ENCODE measurements at places on chromosomes 7 and 10. TPM values are rescaled to one million over a fixed set of nuclear protein-coding genes. Genes with fewer than 3 reads are reported as not detected.

GRCh38 chr10:98431016-98431415 lies 15.7 kb downstream of the HPS1 start:
- DNase-seq, result no peak

Gene TBX20
- not detected for polyA plus RNA-seq

DNA sequence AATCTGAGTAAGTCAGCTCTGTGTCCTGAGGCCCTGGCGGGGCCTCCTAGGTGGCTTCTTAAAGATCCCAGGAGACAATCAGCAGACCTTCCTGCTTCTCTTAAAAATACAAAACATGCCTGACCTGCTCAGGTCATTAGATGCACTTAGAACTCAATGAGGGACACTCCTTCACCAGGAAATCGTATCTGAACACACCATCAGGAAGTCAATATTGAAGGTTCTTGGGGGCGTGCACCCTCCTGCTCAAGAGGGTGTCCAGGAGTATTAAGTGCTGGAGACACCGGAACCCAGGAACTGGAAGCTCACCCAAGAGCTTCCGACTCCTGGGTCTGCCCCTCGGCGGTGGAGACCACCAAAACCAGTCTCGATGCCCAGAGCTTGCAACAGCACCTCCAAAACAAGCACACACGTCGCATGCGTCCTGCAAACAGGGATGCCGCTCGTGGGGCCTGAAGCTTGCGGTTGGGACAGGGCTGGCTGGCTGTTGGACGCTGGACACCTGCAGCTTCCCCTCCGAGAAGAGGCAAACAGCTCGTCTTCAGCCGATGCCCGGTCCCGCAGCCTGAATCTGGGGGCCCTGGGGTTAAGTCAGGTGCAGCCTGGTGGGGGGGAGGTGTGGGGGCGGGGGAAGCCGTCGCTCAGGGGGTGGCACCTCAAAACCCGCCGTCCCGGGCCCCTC lies 803 bp downstream of the RAPGEF5 start:
- DNase-seq, result no peak

Gene LBX1
- 4.9 TPM for polyA plus RNA-seq

Gene RBP3
- polyA plus RNA-seq, result not detected

- no peak for DNase-seq
Measured at GRCh38 chr7:108376206-108376605, 80.0 kb downstream of the NRCAM start.

DNA sequence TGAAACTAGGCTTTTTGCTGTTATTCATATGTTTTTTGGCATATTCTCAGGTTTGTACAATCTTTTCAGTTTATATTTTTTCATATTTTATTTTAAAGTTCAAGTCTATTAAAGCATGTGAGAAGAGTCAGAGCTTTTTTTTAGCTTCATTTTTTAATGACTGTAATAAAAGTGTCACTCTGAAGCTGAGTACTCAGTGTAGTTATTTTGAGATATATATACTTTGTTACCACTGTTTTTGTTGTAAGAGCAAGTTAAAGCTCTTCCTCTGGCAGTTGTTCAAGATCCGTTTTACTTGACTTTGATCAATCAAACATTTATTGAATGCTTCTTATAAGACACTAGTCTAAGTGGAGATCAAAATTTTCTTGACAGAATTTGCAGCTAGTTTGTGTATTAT lies 37.5 kb downstream of the CASD1 start:
- DNase-seq, result no peak

GRCh38 chr10:115093776-115094408 lies 727 bp downstream of the ATRNL1 start:
- DNase-seq, result no peak

GRCh38 chr7:33706771-33707200 lies 198.6 kb upstream of the BMPER start:
- no peak for DNase-seq

GRCh38 chr10:49133706-49134248 lies at the start of gene FAM170B:
Gene FAM170B (minus strand): TSS chr10:49134021. CDS start chr10:49133918, 103 bp downstream.
- no peak for DNase-seq

GRCh38 chr7:93551063-93551895 lies 23.2 kb downstream of the CALCR start:
- no peak for DNase-seq

DNA sequence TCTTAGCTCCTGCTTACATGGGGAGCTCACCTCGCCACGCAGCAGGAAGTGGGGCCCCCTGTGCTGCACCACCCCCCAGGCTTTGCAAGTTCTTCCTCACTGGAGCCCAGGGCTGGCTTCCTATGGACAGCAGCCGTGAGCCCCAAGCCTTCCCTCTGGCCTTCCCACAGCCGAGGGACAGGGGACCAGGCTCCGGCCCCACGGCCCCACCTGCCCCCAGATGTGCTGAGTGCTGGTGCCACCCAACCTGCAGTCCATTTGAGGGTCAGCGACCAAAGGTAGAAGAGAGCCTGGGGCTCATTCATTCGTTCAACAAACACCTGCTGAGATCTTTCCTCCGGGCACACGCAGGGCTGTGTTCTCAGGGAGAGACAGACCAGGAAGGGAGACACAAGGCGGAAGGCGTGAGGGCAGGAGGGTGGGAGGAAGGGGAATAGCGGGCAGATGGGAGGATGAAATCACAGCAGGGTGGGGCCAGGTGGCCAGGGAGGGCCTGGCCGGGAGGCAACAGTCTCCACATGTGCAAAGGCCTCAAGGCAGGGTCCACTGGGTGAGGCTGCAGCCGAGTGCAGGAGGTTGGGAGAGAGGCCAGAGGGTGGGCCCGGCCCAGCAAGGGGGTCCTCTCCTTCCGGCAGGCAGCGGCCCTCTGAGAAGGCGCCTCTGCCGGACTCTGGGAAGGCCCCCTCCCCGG lies 100.1 kb downstream of the FOXL3 start:
- peak; percentile 37 for DNase-seq

Gene ASIC3
- 1.8 TPM for polyA plus RNA-seq

- DNase-seq, result no peak
Measured at GRCh38 chr10:88080213-88080612, 216.8 kb downstream of the PTEN start.

GRCh38 chr7:40015790-40016296 lies 65.8 kb downstream of the CDK13 start:
- DNase-seq, result no peak

Gene ELFN1
- 0.87 TPM for polyA plus RNA-seq

Gene AKR1D1
- not detected for polyA plus RNA-seq

Gene TRIM74
- 0.06 TPM for polyA plus RNA-seq

DNA sequence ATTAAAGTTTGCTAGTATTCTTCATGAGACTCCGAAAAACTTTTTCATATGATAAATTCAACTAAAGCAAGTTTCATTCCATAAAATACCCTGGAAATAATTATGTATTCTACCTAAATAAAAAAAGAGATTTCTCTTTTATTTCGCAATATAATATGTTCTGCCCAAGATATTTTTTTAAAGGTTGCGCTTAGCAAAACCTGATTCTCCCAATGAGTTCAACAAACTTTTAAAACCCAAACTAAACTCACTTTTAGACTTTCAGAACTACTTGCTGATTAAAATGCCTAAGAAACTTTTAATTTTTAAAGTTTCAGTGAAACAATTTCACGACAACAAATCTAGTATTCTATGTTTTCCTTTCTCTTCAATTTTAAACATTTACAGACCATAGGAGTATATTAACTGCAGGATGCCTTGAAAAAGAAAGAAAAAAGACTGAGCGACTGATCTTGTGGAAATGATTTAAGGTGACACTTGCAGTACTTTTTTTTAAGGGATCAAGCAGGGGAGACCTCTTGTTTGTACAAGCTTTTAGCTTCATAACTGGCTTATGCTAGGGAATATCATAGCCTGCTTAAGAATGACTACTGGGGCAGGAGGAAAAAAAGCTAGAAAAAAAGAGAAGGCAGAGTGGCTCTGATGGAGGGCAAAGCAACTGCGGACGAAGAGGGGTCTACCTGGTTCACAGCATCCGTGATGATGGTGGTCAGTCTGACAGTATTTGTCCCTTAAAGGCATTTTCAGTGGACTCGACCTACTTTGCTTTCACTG lies 1.5 kb downstream of the ZNF800 start:
- no peak for DNase-seq

GRCh38 chr7:3039787-3040186 lies 3.9 kb downstream of the CARD11 start:
- DNase-seq, result no peak

Gene SPDYE1
- polyA plus RNA-seq, result not detected

GRCh38 chr7:106060394-106060920 lies 51.7 kb downstream of the SYPL1 start:
- DNase-seq, result no peak

GRCh38 chr10:93485690-93486089 lies 3.6 kb upstream of the MYOF start:
- DNase-seq, result no peak
